ENCODE measurements at places on chromosomes 13 and 19. TPM values are rescaled to one million over a fixed set of nuclear protein-coding genes. Genes with fewer than 3 reads are reported as not detected.

Gene ZNF83
- total RNA-seq: 57.1 TPM

- peak; percentile 49 for DNase-seq
These were observed 44.8 kb downstream of the C13orf42 start for GRCh38 chr13:51066091-51066831.

Gene C19orf33
- 316 TPM for total RNA-seq

- DNase-seq: no peak
These were observed 50.4 kb downstream of the CBY2 start for GRCh38 chr13:45752510-45752909.

Gene CD79A
- total RNA-seq: not detected

- DNase-seq: peak; percentile 61
These were observed 535 bp downstream of the BSG start for GRCh38 chr19:572743-573518.

- peak; percentile 19 for DNase-seq
These were observed 2.2 kb downstream of the TSC22D1 start for GRCh38 chr13:44573790-44574465.

DNA sequence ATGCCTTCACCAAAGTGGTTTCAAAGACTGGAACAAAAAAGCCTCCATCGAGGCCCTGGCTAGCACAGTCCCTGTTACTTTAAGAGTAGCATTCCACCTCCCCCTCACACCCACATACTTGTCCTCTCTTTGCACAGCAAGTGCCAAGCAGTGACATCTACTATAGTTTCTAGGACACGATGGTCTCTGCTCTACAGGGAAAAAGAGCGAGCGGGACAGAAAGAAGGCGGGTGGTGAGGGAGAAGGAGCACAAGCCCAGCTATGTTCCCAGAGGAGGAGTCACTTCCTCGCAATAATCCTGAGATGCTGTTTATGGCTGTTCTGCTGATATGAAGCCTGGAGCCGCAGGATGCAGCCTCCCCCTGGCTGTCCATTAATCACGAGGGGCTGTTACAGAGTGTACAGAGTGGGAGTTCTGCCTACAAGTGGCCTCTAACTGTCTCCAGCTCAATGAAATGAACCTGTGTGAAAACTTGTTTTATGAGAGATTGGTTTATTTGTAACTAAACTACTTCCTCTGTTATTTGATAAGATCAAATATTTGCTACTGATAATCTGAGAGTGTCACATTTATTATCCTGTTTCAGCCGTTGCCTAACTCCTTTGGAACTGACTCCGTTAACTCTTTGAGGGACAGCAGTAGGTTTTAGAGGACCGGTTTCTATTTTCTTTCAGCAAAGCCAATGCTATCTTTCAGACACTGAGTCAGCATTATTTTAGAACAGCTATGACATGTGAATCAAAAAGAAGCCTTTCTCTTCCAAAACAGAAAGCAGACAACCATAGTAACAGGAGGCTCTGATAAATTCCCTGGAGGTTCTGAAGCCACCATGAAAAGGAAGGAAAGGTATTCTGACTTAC, 208.0 kb downstream of the SPRY2 start:
- peak; percentile 52 for DNase-seq

DNA sequence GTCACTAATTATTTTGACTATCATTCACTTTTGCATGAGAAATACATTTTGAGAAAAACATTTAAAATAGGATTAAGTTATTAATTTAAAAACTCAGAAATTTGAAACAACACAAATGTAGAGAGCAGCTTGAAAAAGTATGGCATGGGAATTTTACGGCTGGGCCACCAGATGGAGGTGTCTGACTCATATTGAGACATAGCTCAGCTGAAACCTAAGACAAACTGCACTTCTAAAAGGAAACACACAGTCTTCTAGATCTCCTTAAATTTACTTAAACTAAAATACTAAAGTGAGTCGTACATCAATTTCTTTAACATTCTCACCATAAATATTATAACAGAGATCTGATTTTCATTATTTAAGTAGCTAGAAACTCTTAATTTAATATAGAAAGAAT, 41.9 kb upstream of the POSTN start:
- DNase-seq: peak; percentile 71

- no peak for DNase-seq
These were observed 2.0 kb upstream of the FFAR1 start for GRCh38 chr19:35345671-35346111.

- no peak for DNase-seq
These were observed 666.7 kb upstream of the MIR17HG start for GRCh38 chr13:90680826-90681225.

DNA sequence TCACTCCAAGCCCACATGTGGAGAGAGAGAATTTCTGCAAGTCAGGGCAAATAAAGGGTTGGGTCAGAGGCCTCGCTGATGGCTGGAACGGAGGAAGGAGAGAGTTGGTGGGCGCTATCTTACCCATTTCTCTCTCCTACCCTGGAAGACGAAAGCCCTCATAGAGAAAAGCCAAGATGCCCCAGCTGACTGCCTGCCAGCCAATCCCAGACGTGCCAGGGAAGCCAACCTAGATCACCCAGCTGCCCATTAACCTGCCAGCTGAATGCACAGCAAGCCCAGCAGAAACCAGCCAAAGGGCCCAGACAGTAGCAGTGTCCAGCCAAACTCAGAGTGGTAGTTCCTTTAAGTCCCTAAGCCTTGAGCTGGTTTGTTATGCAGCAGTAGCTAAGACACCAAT, 167.0 kb upstream of the ZNF507 start:
- no peak for DNase-seq

- peak; percentile 5 for DNase-seq
These were observed 637 bp upstream of the PDS5B start for GRCh38 chr13:32585550-32586079.

Gene ZNF497
- 2.4 TPM for total RNA-seq

GRCh38 chr13:48630773-48631172, 23.0 kb upstream of the CYSLTR2 start:
- DNase-seq: no peak

DNA sequence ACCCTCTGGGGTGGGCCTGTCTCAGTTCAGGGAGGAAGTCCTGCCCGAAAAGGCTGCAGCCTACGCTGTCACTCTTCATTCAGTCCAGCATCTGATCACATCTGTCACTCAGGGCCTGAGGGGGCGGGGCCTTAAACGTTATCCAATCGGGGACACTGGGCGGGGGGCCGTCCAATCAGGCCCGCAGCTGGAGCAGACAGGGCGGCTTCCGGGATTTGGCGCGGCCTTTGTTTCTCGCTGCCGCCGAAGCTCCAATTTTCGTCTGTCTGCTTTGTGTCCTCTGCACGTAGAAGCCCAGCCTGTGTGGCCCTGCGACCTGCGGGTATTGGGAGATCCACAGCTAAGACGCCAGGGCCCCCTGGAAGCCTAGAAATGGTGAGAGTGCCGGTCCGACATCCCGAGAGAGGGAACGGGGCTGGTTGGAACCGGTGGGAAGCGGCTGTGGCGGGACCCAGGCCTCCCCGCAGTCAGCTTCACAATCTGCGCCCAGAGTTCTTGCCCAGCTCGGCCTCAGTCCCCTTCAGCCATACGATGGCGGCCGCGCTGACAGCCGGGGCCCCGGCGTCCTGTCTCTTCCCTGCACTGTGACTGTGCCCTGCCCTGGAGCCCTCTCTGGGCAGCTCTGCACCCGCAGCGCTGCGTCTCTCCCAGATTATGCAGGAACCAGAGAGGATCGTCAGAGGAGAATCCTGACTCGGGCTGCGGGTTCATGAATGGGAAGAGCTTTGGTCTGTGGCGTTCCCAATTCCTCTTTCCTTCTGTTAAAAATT, at the start of gene ZNF730:
Gene ZNF730 (plus strand): TSS at position 224 of the 770 bp plus-strand sequence. CDS start 149 bp downstream, at position 373.
- peak; percentile 42 for DNase-seq

DNA sequence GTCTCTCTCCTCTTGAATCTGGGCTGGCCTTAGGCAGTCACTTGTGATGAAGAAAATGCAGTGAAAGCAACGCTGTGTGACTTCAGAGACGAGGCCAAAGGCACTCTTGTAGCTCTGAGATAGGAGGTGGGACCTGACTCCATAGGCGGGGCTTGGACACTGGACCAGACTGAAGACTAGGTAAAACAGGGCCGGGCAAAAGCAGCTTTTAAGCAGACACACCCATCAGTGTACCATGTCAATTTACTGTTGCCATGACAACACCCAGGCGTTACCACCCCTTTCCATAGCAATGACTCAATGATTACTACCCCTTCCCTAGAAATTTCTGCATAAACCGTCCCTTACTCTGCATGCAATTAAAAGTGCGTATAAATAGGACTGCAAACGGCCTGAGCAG, 6.6 kb upstream of the EID2 start:
- no peak for DNase-seq

GRCh38 chr13:109483284-109483683, 303.1 kb downstream of the IRS2 start:
- no peak for DNase-seq

Gene HSPB6
- 0.72 TPM for total RNA-seq

GRCh38 chr19:40335855-40336600, 12.2 kb downstream of the C19orf47 start:
- peak; percentile 83 for DNase-seq

Gene GAPDHS
- total RNA-seq: not detected

Gene MAG
- not detected for total RNA-seq

Gene SLC7A9
- total RNA-seq: not detected

- no peak for DNase-seq
These were observed 14.3 kb upstream of the MCF2L start for GRCh38 chr13:112954488-112955270.

Gene POU2F2
- 0.05 TPM for total RNA-seq

Gene PSPN
- 1.8 TPM for total RNA-seq

Gene SPACA4
- not detected for total RNA-seq

DNA sequence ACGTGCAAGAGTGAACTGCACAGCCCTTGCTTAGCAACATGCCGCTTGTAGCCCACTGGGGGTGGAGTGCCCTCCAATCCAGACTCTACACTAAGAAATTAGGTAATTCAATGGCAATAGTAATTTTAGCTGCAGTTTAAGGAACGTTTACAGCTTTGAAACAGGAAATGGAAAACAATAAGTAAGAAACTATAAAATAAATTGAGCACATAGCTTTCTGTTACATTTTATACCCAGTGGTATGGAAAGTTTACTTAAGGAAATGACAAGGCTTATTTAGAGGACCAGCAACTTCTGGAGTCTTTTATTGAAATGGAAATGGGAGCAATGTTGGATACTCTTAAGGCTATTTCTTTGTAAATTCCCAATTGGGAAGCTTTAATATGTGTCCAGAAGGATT, 373.2 kb downstream of the KCNRG start:
- no peak for DNase-seq

Gene C1QTNF9B
- not detected for total RNA-seq

- DNase-seq: no peak
These were observed 136.4 kb upstream of the PCDH9 start for GRCh38 chr13:67366533-67366932.

DNA sequence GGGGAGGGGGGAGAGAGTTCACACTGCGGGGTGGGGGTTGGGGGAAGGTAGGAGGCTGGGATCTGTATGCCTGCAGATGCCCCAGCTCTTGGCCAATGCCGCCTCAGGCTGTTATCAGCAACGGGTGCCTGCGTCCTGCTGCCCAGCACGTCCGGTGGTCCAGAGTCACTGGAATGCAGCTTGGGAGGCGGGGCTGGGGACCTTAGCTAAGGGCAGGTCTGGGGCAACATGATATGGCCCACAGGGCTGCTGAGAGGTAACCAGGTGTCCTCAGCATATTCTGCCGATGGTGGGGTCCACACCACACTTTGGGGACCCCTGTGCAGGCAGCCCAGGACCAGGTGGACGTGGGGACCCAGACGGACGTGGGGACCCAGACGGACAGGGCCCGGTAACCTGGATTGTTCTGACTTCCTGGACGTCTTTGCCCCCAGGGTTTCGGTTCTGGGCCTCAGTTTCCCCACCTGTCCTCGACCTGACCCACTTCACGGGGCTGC, 668 bp upstream of the ARHGAP45 start:
- DNase-seq: peak; percentile 57

- no peak for DNase-seq
These were observed 9.9 kb downstream of the SPACA6 start for GRCh38 chr19:51702825-51703574.

DNA sequence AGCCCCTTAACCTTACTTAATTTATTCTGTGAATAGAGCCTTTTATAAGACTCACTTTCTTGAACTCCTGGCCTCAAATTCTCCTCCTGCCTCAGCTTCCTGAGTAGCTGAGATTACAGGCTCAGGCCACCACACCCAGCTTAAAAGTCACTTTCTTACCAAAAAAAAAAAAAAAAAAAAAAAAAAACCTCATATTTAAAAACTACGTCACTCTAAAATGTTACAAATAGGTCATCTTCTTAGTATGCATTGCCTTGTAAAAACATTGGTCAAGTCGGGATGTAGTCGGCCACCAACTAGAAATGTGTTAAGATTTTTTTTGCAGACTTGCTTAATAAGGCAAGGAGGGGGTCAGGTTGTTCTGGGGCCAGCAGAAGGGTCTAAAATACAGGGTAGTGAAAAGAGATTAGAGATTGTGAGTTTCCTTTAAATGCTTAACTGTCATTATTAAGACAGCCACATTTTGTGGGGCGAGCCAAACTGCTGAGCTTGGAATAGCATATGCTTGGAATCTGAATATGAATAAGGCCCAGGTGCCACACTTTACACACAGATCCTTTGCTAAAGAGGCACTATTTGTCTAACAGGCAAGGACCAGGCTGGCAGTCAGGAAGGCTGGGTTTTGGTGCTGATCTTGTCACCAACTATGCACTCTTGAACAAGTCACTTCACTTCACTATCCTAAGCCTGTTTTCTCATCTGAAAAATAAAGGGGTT, 16.5 kb upstream of the IL17D start:
- no peak for DNase-seq

Gene PTH2
- total RNA-seq: not detected

Gene PCID2
- total RNA-seq: 215 TPM

DNA sequence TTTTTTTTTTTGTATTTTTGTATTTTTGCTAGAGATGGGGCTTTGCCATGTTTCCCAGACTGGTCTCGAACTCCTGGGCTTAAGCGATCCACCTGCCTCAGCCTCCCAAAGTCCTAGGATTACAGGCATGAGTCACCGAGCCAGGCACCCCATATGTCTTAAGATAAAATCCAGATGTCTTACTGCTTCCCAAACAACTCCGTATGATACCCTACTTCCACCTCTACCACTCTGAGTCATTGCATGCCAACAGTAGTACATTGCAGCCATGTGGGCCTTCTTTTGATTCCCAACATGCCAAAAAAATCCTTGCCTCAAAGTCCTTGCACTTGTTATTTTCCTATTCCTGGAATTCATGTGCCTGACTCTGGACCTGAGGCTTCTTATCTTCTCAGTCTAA, 799.2 kb downstream of the GPC5 start:
- DNase-seq: peak; percentile 46

Gene CEACAM1
- 2.2 TPM for total RNA-seq

DNA sequence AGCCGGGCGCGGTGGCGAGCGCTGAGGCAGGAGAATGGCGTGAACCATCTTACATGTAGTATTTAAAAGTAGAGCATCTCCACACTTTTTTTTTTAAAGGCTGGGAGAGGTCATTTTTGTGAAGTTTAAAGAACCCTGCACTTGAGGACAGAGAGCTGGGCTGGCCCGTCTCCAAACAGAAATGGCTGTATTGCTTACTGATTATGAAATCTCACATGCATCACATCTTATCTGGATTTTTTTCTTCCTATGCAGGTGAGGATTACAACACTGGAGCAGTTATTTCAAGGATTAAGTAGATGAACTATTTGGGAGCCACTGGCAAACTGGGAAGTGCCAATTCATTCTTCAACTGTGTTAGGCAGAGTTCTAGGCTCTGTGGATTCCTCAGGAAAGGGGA, 59.5 kb downstream of the TEX26 start:
- DNase-seq: no peak

GRCh38 chr13:26372747-26373146, 118.8 kb downstream of the CDK8 start:
- DNase-seq: no peak

Gene ELF1
- total RNA-seq: 6.9 TPM

Measured in A172 (cell line).